ENCODE measurements at places on chromosomes 2 and 18.

DNA sequence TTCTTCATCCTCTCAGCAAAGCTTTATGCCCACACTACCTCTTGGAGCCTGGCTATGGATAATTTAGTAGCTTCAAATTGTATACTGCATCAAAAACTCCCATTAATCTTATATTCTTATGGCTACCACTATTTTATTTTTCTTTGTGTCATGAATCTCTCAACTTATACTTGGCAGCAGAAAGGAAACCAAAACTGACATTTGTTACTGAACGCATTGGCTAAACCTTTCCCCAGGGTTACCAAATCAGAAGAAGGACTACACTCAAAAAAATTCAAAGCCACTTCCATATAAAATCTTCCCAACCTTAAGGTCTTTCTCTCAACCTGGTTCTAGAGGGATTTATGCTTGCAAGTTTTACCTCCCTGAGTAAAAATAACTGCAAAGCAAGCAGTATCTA, 97.0 kb upstream of the REG3G start:
- no peak for DNase-seq

GRCh38 chr2:152067823-152068222, 31.0 kb downstream of the CACNB4 start:
- no peak for DNase-seq

DNA sequence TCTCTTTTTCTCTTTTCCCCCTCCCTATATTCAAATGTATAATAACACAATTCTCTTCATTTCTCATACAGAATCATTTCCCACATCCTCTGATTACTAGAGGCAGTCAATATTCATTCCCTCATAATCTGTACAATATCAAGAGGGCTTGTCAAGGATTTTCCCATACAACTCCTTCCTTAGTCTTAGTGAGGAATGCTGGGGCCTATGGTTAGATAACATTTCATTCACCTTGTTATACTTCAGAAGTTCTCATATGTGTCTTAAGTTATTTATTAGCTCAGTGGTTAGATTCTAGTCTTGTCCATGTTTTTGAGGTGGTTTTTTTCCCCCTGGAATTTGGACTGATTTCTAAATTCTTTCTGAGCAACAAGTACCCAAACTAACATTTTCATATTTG, 289.5 kb downstream of the PDE11A start:
- no peak for DNase-seq

DNA sequence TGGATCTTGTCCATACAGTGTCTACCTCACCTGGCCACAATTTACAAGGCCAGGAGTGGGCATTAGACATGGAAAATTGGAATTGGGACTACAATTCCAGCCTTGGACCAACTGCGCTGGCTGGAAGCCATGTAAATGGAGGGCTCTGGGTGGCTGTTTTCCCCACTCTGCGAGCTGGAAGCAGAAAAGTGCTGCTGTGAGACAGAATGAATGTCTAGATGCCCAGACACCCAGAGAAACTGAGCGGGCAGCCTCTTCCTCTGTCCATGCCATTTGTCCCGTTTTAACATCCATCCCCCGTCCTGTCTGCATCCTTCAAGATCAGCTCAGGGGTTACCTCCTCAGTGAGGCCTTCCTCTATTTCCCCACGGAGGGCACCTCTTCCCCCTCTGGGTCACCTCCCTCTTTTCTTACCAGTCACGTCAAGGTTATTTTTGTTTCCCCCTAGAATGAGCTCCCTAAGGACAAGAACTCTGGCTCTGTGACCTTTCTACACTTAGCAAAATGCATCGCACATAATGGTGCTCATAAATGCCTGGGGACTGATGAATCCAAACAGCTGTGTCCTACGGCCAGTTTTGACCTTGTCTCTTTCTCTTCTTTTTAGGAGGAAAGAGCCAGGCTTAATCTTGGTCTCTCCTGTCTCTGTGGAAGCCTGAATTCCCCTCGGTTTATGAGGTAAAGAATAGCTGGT, 41.2 kb downstream of the MCFD2 start:
- DNase-seq = no peak

GRCh38 chr2:127614731-127615130, 31.2 kb upstream of the GPR17 start:
- DNase-seq = no peak

- DNase-seq = no peak
These were observed 3.5 kb upstream of the TUBB6 start for GRCh38 chr18:12304351-12305210.

DNA sequence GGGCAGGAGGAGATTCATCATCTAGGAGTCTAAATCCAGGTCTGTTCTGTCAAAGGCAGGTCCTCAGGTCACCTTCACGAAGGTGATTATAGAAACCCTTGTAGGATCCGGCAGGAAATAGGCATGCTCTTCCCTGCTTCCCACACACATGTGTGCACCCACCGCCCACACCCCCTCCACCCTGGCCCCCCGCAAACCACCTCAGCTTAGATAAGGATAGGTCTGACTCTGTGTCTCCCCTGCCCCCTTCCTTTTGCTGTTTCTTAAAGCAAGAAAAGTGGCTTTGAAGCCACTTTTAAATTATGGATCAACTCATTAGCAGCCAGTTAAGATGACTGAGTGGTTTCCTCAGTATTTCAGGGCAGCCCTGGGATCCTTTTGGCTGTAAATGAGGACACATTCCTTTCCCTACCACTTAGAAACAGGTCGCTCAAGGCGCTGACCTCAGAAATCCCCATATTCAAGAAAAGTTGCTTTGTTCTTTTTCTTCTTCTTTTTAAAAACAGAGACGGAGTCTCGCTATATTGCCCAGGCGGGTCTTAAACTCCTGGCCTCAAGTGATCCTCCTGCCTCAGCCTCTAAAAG, 14.5 kb upstream of the CIB4 start:
- no peak for DNase-seq
